ENCODE measurements at places on chromosomes 2 and 18. TPM values are rescaled to one million over a fixed set of nuclear protein-coding genes. Genes with fewer than 3 reads are reported as not detected.

Gene MIB1
- 54.8 TPM for total RNA-seq

Gene ACVR1C
- 1.2 TPM for total RNA-seq

Gene ING5
- 28.0 TPM for total RNA-seq

DNA sequence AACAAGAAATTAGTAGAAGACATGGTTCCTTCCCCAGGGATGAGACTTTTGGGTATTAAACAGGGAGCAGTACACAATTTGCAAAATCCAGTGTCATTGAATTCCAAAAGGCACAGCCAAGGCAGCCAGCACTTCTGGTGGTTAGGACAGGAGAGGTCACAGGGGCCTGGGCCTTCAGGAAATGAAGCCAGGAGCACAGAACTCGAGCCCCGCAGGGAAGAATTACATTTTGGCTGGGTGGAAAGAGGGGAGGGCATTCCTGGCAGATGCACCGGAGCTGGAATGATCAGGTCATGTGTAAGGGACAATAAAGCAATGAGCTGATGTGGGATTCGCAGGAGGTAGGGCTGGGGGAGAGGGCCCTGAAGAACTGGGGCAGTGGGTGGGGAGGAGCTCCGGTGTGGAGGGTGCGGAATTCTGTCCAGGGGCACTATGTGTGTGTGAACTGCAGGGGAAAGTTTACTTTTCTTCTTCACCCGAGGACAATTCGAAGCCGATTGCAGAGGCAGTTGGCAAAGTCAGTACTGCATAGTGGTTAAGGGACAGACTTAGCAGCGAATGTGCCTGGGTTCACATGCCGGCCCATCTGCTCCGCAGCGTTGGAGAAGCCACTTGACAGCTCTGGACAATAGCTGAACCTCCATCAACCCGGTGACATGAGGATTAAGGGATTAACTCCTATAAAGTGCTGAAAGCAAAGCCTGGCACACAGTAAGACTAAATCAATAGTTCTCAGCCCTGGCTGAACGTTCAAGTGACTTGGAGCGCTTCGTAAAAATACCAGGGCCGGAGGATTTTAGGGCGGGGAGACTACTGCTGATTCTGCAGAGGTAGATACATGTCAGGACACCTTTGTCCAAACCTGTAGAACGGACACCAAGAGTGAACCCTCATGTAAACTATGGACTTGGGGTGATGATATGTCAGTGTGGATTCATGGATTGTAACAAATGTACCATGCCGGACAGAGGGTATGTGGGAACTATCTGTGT lies 36.4 kb downstream of the ALPK2 start:
- no peak overlapping the region for H3K27ac ChIP-seq
- no peaks in the 10 kb centered on the region for H3K27me3 ChIP-seq
- no peaks in the 10 kb centered on the region for H3K4me1 ChIP-seq

DNA sequence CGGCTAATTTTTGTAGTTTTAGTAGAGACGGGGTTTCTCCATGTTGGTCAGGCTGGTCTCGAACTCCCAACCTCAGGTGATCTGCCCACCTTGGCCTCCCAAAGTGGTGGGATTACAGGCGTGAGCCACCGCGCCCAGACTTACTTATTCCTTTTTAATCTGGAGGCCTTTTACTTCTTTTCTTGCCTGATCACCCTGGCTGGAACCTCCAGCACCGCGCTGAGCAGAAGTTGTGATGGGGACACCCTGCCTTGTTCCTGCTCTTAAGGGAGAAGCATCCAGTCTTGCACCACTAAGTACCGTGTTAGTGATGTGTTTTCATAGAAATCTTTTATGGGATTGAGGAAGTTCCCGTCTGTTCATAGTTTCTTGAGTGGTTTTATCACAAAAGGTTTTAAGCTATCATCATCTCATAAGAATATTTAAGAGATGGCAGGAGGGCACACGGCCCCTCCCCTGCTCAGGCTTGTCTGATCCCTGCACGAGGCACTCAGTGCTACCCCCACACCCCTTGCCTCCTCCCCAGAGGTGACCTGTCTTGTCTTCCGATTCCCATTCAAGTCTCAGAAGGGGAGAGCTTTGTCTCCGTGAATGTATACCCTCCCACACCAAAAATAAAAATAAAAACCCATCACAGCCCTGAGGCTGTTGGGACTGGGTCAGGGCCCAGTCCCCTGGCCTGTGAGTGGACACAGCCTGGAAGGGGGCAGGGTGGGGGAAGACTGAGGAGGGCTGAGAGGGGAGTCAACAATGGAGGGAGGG lies 65.3 kb upstream of the SMAD7 start:
- no peak overlapping the region for H3K27ac ChIP-seq
- H3K4me1 ChIP-seq, result no peaks in the 10 kb centered on the region
- H3K36me3 ChIP-seq, result no peaks in the 10 kb centered on the region
- no peaks in the 10 kb centered on the region for H3K27me3 ChIP-seq

DNA sequence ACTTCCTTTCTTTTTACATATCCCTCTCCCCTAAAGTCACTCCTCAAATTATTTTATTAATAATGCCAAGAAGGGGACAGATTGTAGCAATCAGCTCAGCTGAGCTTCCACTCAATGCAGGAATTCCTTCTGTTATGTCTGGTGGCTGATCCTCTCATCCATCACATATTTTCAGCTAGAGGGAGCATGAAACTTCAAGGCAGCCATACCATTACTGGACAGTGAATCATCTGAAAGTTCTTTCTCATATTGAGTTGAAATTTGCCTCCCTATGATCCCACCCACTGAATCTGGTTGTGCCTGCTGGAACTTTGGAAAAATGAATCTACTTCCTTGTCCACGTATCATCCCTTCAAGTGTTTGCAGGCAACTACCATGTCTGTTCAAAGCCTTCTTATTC lies 11.2 kb downstream of the ZNF385B start:
- no peak overlapping the region for H3K27ac ChIP-seq
- no peaks in the 10 kb centered on the region for H3K36me3 ChIP-seq
- no peaks in the 10 kb centered on the region for H3K4me1 ChIP-seq
- H3K27me3 ChIP-seq, result peaks cover 6% of the 10 kb centered on the region

- peaks cover 1% of the 10 kb centered on the region for H3K4me1 ChIP-seq
- H3K36me3 ChIP-seq, result peaks cover 10% of the 10 kb centered on the region
- no peak overlapping the region for H3K27ac ChIP-seq
These were observed 111.8 kb upstream of the NFATC1 start for GRCh38 chr18:79283929-79284328.

- DNase-seq, result no peak
- no peaks in the 10 kb centered on the region for H3K36me3 ChIP-seq
- H3K4me1 ChIP-seq, result peaks cover 7% of the 10 kb centered on the region
- peak overlapping the region; percentile 73 for H3K4me3 ChIP-seq
These were observed 16.3 kb downstream of the ODC1 start for GRCh38 chr2:10431797-10432196.

DNA sequence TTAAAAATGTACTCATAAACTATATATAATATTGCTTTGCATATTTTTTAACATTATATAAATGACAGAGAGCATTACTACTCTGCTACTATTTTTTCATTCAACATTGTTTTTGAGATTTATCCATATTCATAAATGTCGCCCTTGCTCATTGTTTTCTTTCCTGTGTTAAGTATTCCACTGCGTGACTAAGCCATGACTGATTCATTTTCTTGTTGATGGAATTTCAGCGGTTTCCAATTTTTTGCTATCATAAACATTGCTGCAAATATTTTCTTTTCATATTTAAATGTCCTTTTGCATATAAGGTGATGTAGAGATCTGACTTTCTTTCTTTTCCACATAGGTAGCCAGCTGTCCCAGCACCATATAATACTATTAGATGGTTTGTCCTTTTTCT lies 57.6 kb downstream of the SFXN5 start:
- H3K27ac ChIP-seq, result no peak overlapping the region
- no peak for DNase-seq
- no peaks in the 10 kb centered on the region for H3K4me1 ChIP-seq
- no peak overlapping the region for H3K4me3 ChIP-seq
- H3K27me3 ChIP-seq, result peaks cover 6% of the 10 kb centered on the region

- H3K27me3 ChIP-seq, result peaks cover 64% of the 10 kb centered on the region
- no peak overlapping the region for H3K4me3 ChIP-seq
- DNase-seq, result no peak
These were observed 14.7 kb downstream of the WNT10A start for GRCh38 chr2:218895326-218895725.

GRCh38 chr2:49069829-49070228 lies 84.5 kb downstream of the FSHR start:
- H3K4me1 ChIP-seq, result no peaks in the 10 kb centered on the region
- no peak for DNase-seq
- no peak overlapping the region for H3K4me3 ChIP-seq
- H3K36me3 ChIP-seq, result no peaks in the 10 kb centered on the region

- H3K27me3 ChIP-seq, result no peaks in the 10 kb centered on the region
- H3K36me3 ChIP-seq, result no peaks in the 10 kb centered on the region
- no peak for DNase-seq
- no peak overlapping the region for H3K27ac ChIP-seq
- no peaks in the 10 kb centered on the region for H3K4me1 ChIP-seq
- H3K4me3 ChIP-seq, result no peak overlapping the region
These were observed 496.2 kb downstream of the SATB2 start for GRCh38 chr2:198961547-198961946.

- H3K4me3 ChIP-seq, result no peak overlapping the region
- H3K4me1 ChIP-seq, result peaks cover 10% of the 10 kb centered on the region
- H3K27ac ChIP-seq, result peak overlapping the region; percentile 72
- peaks cover 5% of the 10 kb centered on the region for H3K36me3 ChIP-seq
These were observed 4.4 kb downstream of the EVX2 start for GRCh38 chr2:176079285-176079830.

GRCh38 chr18:49112031-49112430 lies 161.3 kb upstream of the SMAD7 start:
- no peak overlapping the region for H3K27ac ChIP-seq
- no peaks in the 10 kb centered on the region for H3K27me3 ChIP-seq
- DNase-seq, result no peak
- H3K4me1 ChIP-seq, result peaks cover 10% of the 10 kb centered on the region

DNA sequence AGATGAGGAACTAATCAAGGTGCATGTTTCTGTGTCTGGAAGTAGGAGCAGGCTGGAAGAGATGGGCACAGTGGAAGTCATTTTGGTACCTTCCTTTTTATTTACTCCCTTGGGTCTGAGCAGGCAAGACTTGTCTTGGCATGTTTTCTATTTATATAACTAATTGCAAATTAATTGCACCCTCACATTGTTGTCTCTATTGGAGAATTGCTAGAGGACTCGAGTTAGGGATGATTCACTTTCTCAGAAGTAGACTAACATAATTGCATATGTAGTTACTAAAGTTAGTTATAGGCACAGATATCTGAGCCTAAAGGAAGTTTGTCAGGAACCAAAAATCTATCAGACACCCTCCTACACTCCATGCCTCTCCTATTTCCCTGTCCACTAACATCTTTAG lies 92.8 kb upstream of the NRP2 start:
- no peak for DNase-seq
- no peaks in the 10 kb centered on the region for H3K36me3 ChIP-seq
- no peak overlapping the region for H3K27ac ChIP-seq

DNA sequence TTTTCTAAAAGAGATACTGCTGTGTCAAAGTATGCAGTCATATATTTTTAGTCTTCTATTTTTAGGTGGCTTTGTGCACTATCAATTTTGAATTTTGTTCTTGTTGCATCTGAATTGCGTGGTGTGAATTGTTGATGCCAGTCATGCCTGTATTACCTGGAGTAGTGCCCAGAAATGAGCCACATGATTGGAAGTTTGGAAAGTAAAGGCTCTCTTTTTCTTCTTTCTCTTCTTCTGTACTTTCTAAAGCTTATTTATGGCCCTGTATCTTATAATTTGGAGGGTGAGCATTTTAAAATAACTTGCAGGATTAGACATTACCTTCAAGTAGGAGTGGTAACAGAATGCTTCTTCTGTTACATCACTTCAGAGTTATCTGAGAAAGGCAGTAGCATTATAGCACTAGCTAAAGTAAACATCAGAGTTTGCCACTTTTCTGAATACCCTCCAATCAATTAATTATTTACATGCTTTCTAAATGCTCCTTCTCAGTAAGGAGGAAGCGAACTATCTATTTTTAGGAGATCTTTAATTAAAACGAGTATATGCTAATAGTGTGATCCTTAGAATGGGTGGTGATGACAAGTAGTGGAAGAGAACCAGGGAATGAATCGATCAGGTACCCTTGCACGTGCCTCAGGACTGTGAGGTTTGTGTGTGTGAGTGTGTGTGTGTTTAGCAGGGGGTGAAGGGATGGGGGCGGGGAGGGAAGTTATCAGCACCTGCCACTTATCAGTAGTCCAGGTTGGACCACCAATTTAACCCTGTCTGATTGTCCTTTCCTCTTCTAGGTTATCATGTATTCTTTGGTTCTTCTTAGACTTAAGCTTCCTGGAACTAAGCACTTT lies 112.5 kb downstream of the MAP3K20 start:
- H3K4me3 ChIP-seq, result no peak overlapping the region
- H3K4me1 ChIP-seq, result peaks cover 2% of the 10 kb centered on the region
- H3K27me3 ChIP-seq, result peaks cover 12% of the 10 kb centered on the region
- peaks cover 2% of the 10 kb centered on the region for H3K36me3 ChIP-seq

DNA sequence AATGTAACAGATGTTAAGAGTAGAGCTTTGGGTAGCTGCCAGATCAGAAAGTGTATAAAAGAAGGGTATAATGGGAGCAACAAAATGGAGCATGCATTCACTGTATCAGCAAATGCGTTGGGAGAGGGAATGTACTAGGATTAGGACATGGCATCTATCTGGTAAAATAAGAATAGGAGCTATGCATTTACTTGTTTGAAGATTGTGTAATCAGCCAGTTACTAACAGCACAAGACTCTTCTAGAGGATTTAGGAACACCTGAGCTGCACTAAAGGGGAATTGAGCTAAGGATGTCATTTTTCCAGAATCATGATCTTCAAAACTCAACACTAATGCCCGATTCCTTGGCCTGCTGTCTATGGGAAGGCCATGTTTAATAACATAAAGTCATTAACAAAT lies 394.2 kb upstream of the TNP1 start:
- no peak overlapping the region for H3K27ac ChIP-seq
- H3K4me1 ChIP-seq, result no peaks in the 10 kb centered on the region
- H3K36me3 ChIP-seq, result no peaks in the 10 kb centered on the region
- H3K27me3 ChIP-seq, result peaks cover 2% of the 10 kb centered on the region
- DNase-seq, result no peak
- H3K4me3 ChIP-seq, result no peak overlapping the region

DNA sequence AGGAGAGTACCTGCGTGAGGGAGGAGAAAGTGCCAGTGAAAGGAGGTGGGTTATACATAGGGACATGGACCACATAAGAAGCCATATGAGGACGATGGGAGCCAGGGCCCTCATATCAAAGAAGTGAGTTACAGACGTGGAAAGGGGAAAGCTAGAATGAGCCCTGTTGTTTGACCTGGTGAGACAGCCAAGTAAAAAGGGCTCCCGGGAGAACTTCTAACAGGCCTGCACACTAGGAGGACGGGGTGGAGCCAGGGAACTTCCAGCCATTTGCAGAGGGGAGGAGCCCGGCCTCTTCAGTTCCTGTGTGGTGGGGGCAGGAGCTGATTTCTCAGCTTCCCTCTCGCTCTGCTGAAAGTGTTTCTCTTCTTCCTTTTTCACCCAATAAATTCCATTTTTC lies 84.1 kb upstream of the SLC66A3 start:
- H3K27me3 ChIP-seq, result peaks cover 26% of the 10 kb centered on the region
- DNase-seq, result peak; percentile 39
- H3K4me3 ChIP-seq, result no peak overlapping the region
- no peak overlapping the region for H3K27ac ChIP-seq
- H3K36me3 ChIP-seq, result no peaks in the 10 kb centered on the region

Measured in activated CD8-positive, alpha-beta memory T cell treated with anti-CD3 and anti-CD28 coated beads, Interleukin-2, amount 10 ng/mL, durations not matched to agents 7 days and 5 days (primary cell).